ENCODE measurements at places on chromosomes 3 and 15. TPM values are rescaled to one million over a fixed set of nuclear protein-coding genes. Genes with fewer than 3 reads are reported as not detected.

The CLDN18 gene
- total RNA-seq = 0.12 TPM

The PLA2G4E gene
- total RNA-seq = not detected

The ISLR gene
- 39.7 TPM for total RNA-seq

The CCNL1 gene
- 187 TPM for total RNA-seq

The P2RY14 gene
- total RNA-seq = not detected

The GPR149 gene
- not detected for total RNA-seq

The TRIP4 gene
- 14.5 TPM for total RNA-seq

The C3orf85 gene
- not detected for total RNA-seq

The NUP210 gene
- 1.9 TPM for total RNA-seq

The PRR20G gene
- not detected for total RNA-seq

The NEK10 gene
- total RNA-seq = 7.0 TPM

The IDH2 gene
- total RNA-seq = 54.5 TPM

The AADACL2 gene
- not detected for total RNA-seq

The KNL1 gene
- 43.8 TPM for total RNA-seq

The MYLK gene
- 611 TPM for total RNA-seq

The SLC22A13 gene
- 0.22 TPM for total RNA-seq

The DNAH12 gene
- under 0.01 TPM for total RNA-seq

The ATR gene
- 39.7 TPM for total RNA-seq

The SEMA6D gene
- 4.5 TPM for total RNA-seq

The OR5K2 gene
- total RNA-seq = not detected

The DZIP1L gene
- 40.7 TPM for total RNA-seq

The RGMA gene
- total RNA-seq = 0.22 TPM

The CLDN16 gene
- not detected for total RNA-seq

The FOXL2 gene
- 11.2 TPM for total RNA-seq

The NPAP1 gene
- total RNA-seq = not detected

The TUSC2 gene
- 17.0 TPM for total RNA-seq

The SMARCC1 gene
- 33.7 TPM for total RNA-seq

The INO80 gene
- 28.1 TPM for total RNA-seq

The ADAMTSL3 gene
- total RNA-seq = 0.22 TPM

The PLIN1 gene
- total RNA-seq = 0.22 TPM

The ISY1 gene
- total RNA-seq = 25.9 TPM

The AP3B2 gene
- 0.22 TPM for total RNA-seq

The RPL15 gene
- total RNA-seq = 2,608 TPM

The MAP6D1 gene
- total RNA-seq = 2.5 TPM

The DPPA4 gene
- total RNA-seq = not detected

The CDHR4 gene
- total RNA-seq = 0.12 TPM

The LMOD3 gene
- total RNA-seq = not detected

The NEIL1 gene
- total RNA-seq = 6.1 TPM

The SPINT1 gene
- total RNA-seq = 0.66 TPM

The ZNF774 gene
- total RNA-seq = 1.1 TPM

The CXCR6 gene
- under 0.01 TPM for total RNA-seq

The C3orf18 gene
- total RNA-seq = 20.2 TPM

The CCR9 gene
- not detected for total RNA-seq

The PLA1A gene
- 0.25 TPM for total RNA-seq

The LRTM1 gene
- not detected for total RNA-seq

The CLRN1 gene
- total RNA-seq = not detected

The BOC gene
- total RNA-seq = 16.6 TPM

The AEN gene
- 85.1 TPM for total RNA-seq

The ITIH1 gene
- total RNA-seq = not detected

The KBTBD13 gene
- total RNA-seq = not detected

The TBC1D5 gene
- total RNA-seq = 103 TPM

The HCLS1 gene
- total RNA-seq = 2.5 TPM

The ROPN1 gene
- not detected for total RNA-seq

The THPO gene
- 0.66 TPM for total RNA-seq

The USP13 gene
- total RNA-seq = 21.5 TPM

Measured in uterine smooth muscle cell (primary cell).